Caco-2 (cell line): ENCODE measurements at places on chromosomes 2 and 18.

DNA sequence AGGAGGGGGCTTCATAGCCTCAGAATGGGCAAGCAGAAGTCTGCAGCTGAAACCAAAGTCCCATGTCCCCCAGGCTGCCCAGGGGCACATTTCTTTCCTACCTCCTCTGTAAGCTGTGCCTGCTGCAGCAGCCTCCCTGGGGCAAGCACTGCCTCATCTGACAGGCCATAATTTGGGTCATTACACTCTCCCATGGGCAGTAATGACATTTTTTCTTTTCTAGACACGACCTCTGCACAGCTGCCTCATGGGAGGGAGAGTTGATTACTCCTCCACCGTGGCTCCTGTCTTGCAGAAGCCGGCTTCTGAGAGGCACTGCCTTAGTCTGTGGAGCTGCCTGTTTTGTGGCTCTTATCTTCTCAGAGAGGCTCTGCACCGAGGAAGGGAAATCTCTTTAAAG lies 268.9 kb downstream of the TDRD15 start:
- DNase-seq = no peak

- no peak for DNase-seq
These were observed 229.2 kb downstream of the LDLRAD4 start for GRCh38 chr18:13447621-13448334.

GRCh38 chr2:195470622-195471021 lies 186.4 kb upstream of the SLC39A10 start:
- DNase-seq = no peak

- no peak for DNase-seq
These were observed 551.6 kb downstream of the ZEB2 start for GRCh38 chr2:143968360-143968759.

DNA sequence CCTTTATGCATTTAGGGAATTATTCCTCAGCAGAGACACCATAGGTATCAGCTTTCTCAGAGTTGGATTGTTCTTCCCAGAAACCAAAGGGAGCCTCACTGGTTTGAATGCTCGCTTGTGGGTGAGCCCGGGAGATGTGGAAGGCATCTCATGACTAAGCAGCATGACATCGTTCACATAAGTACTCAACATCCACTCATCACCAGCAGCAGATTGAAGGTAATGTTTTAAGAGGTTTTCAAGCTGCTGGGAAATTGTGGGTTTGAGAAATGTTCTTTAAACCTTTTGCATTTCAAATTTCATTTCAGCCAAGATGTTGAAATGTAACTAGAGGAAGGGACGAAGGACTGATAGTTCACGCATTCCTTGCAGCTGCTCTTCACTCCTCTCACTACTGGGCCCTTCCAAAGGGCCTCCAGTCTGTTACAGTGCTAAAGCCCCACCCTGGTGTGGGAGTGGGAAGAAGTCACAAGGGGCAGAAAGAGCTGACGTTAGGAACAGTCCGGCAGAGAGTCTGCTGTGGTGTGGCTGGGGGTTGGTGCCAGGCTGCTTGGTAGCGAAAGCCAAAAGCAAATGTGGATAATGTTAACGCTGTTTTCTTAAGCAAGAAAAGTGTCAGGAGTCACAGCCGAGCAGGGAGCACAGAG lies 324.5 kb upstream of the EPHA4 start:
- no peak for DNase-seq

- DNase-seq = no peak
These were observed 4.2 kb downstream of the CREG2 start for GRCh38 chr2:101383016-101383541.

DNA sequence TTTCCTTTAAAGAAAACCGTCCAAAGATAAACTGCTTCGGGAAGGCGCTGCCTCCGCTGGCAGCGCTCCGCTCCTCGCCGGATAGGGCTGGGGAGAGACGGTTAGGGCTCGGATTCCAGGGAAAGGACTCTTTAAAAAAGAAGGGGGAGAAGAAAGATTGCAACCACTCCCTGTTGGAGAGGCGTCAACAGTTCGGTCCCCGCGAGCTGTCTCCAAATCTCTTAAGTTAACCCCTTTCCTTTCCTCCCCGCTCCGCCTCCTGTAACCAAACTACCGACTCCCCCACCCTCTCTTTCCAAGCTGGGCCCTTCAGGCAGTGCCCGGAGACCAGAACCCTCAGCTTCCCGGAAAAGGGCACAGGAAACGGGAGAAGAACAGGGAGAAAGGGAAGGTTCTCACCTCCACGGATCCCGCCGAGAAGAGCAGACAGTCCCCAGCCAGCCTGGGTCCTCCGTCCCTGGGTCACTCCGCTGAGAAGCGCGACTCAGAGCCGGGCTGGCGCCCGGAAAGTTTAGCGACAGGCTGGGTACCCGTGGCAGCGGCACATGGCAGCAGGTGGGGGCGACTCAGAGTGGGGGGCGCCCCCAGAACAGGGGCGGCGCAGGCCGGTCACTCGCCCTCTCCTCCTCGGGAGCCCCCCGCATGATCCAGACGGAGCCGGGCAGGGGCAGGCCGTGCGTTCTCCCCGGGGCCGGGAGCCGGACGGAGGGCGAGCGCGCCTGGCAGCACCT lies 675 bp downstream of the FZD5 start:
- peak; percentile 42 for DNase-seq

DNA sequence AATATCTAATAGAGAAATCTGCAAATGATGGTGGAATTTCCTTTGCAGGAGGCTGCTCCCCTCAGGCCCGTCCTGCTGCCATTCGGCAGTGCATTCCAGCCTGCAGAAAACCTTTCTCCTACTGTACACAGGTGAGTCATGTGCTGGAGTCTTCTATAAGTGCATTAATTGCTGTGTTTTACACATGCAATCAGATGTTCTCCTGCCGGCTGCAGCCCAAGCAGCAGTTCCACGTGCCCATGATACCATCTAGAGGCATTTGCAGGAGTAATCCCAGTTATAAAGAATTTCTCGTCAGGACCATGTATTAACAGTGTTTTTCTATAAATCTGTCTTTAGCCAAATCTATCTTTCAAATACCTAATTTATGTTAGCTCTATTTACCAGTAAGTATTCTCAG lies 304.7 kb upstream of the HNMT start:
- DNase-seq = peak; percentile 42

DNA sequence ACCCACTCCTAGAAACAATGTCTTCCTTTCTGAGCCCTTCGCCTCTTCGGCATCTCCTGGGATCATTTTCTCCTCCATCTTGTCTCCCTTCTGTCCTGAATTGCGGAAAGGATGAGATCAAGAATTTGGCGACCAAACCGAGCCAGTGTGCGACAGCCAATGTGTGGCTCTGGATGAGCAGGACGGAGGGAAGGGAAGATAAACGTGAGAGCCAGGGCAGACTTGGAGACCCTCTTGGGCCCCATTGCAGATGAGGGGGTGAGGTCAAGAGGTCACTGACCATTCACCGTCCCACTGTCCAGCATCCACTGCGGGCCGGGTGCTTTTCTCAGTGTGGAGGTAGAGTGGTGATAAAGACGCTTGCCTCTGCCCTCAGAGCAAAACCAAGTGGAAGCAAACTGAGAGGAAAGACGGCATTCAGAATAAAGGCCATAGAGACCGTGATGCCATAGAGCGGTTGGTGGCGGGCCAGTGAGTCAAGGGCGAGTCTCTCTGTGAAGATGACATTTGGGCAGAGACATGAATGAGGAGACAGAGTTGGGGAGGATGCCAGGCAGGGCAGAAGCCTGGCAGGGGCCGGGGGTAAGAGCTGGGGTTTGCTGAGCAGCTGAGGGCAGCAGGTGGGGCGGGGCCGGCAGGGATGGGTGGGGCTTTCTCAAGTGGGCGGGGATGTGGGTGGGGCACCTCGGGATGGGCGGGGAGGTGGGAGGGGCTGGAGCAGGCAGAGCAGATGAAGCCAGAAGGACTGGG lies 55.6 kb downstream of the ACAA2 start:
- no peak for DNase-seq

- DNase-seq = peak; percentile 9
These were observed 368.7 kb upstream of the ID2 start for GRCh38 chr2:8312861-8313830.

DNA sequence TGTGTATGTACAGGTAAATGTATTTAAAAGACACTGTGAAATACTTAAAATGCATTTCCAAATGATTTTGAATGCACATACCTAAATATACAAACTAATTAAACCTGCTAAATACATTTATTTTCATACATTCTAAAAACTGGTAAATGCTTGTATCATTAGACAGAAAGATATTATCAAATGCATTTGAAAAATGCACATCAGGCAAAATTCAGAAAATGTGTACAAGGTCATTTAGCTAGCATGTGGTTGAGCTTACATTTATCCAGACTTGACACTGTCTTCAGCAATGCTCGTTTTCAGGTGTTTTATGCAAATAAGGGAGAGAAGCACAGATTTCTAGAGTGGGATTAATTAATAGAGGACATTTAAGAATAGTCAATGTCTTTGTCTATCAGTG lies 374.2 kb downstream of the SUCLG1 start:
- DNase-seq = no peak

DNA sequence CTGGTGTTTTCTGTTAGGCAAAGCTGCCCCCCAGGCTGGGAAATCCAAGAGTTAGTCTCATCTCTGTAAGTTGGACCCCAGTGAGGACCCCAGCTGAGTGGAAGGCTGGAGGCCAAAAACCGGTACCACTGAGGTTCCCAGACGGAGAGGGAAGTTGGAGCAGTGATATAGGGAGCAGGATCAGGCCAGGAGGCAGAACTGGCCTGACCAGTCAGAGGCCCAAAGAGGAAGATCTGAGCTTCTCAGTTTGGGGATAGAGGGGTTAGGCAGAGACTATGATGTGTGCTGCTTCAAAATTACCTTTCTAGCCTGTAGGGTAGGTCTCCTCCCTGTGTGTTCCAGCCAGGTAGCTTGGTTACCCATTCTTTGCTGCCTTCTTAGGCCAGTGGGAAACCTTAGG lies 4.6 kb upstream of the RNF181 start:
- no peak for DNase-seq

- DNase-seq = no peak
These were observed 26.6 kb upstream of the IHH start for GRCh38 chr2:219087361-219087760.

GRCh38 chr2:70367722-70368323 lies 66.0 kb upstream of the FAM136A start:
- no peak for DNase-seq

- DNase-seq = no peak
These were observed 71.5 kb downstream of the NYAP2 start for GRCh38 chr2:225471039-225471438.

DNA sequence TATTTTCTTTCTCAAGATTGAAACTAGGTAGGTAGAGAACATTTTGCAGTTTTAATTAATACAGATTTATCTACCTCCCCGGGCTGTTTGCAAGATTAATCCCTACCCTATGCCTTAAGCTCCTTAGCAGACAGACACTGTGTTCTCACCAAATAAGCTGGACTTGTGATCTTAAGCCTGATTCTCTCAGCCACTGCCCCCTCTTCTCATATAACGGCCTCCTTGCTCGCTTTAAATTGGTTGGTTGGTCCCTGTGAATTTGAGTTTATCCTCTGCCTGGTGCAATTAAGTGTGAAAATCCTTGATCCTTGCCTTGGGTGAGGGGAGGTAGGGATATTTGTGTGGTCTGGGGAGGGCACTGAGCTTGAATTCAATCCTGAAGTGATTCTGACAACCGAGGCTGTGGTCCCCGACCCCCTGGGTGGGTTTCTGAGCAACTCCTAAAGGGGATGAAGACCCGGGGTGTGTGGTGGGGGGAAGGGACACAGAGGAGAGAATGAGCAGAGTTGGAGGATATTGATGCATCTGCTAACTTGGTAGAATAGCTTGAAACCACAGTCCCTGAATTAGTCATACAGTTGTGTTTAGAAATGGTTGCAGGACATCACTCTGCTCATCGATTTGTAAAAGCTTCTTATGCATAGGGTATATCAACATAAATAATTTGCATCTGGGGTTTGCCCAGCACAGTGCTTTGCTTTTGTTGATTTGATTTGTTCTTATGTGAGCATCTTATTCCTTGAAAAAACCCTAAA lies 36.9 kb upstream of the NCKAP5 start:
- no peak for DNase-seq
